ENCODE measurements at places on chromosomes 3 and 15.
A peak's percentile ranks its signal among the peaks of the same experiment; 100 is the strongest.

- DNase-seq, result no peak
Measured at GRCh38 chr15:83854950-83855707, 201.2 kb downstream of the ADAMTSL3 start.

GRCh38 chr3:177683586-177683985, 486.3 kb upstream of the TBL1XR1 start:
- DNase-seq, result no peak

- DNase-seq, result no peak
Measured at GRCh38 chr15:64466408-64467141, 6.2 kb downstream of the ZNF609 start.

DNA sequence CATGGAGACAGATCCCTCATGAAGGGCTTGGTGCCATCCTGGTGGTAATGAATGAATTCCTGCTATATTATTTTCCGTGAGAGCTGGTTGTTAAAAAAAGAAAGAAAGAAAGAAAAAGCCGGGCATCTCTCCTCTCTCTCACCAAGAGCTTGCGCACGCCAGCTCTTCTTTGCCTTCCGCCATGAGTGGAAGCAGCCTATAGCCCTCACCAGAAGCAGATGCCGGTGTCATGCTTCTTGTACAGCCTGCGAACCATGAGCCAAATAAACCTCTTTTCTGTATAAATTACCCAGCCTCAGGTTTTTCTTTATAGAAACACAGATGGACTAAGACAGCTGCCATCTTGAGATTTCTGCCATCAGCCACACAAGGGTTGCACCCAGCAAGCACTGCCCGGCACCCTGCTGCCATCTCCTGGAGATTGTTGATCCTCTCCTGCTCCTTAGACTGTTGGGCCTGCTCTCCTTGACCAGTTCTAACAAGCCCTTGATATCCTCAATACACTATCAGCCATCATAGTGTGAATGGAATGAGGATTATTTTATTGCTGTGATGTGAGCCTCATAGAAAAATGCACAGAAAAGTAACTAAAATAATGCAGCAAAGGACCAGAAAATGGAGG, 3.5 kb upstream of the AHSG start:
- DNase-seq, result peak; percentile 56

- no peak for DNase-seq
Measured at GRCh38 chr3:154931484-154931883, 148.6 kb upstream of the MME start.

GRCh38 chr15:31020542-31020941, 29.1 kb upstream of the MTMR10 start:
- no peak for DNase-seq

DNA sequence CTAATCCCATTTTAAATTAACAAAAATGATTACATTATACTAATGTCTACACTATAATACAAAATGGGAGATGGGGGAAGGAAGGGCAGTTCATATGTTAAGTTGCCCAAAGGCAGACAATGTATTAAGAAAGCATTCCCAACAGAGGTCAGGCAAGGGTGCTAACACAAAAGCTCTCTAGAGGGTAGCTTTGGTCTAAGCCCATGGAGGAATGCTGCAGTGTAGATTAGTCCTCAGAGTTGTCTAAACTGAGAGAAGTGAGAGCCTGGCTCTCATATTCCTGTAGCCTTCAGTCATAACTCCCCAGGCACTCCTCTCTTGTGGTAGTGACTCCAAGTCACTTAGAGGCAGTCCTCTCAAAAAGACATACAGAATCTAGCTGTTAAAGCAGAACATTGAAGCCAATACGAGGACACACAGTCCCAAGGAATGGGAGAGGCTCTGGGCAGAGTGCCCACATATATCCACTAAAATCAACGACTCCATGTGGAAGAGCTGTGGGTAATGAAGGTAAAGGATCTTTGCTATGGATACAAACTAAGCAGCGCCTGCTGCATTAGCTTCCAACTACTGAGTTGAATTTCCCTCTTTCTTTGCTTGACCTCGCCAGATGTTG, 14.5 kb downstream of the NEK10 start:
- DNase-seq, result no peak

- DNase-seq, result no peak
Measured at GRCh38 chr3:128256131-128256530, 102.8 kb downstream of the EEFSEC start.

- no peak for DNase-seq
Measured at GRCh38 chr15:96035091-96035490, 295.4 kb upstream of the NR2F2 start.

GRCh38 chr3:186427627-186428281, 65.7 kb upstream of the DGKG start:
- DNase-seq, result peak; percentile 36

DNA sequence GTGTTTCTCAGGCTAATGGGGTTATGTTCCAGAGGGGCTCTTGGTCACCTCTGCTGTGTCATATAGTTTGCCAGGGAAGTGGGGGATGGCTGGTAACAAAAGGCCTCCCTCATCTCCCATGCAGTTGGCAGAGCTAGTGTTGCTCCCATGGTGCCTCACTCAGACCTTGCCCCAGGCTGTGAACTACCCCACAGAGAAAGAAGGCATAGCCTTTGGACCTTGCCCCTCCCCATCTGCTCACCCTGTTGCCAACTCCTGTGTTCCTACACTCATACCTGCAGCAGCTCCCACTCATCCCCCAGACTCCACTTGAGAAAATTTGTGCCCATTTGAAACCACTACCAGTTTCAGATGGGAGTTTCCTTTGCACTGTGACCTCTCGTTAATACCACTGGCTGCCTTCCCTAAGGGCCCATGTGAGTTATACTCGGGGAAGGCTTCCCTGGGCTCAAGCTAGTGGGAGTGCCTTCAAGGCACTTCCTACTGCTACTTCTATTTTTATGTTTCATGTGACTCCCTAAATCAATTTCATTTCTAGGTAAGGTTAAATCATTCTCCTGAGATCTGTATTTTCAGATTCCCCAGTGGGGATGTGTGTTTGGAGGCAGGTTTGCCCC, 25.3 kb upstream of the COPB2 start:
- DNase-seq, result peak; percentile 42

DNA sequence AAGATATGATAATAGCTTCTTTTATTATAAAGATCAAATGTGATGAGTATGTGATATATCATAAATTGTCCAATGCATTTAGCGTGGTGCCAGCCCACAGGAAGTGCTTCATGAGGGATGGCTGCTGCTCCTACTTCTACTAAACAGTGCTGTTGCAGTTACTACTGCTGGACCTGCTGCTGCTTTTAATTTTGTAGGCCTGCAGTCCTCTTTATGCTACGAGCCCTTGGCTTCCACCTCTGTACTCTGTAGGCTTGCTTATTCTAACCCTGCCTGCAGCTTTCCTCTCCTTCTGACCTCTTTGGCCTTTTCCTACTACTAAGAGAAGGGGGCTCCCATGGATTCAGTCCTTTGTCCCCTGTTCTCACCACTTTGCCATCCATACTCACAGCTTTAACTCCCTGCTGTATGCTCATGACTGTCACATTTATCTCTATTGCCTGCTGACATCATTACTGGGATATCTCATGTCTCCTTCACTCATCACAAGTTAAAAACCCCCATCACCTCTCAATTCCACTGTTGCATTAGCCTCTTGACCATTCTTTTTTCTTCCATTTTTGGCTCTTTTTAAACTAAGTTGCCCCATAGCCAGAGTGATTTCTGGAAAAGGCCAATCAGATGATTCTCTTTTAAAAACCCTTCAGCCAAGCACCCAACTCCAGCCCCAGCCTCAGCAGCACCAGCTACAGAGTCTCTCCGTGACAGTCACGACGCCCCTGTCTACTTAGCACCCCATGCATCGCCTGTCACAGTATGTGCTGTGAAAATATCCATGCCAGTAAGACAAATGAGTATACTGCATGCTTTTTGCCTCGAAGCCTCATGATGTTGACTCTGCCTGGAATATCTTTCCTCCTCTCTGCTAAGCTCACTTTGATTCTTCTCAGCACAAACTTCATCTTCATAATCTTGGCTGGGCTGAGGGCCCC, 56.3 kb downstream of the PLCL2 start:
- no peak for DNase-seq

DNA sequence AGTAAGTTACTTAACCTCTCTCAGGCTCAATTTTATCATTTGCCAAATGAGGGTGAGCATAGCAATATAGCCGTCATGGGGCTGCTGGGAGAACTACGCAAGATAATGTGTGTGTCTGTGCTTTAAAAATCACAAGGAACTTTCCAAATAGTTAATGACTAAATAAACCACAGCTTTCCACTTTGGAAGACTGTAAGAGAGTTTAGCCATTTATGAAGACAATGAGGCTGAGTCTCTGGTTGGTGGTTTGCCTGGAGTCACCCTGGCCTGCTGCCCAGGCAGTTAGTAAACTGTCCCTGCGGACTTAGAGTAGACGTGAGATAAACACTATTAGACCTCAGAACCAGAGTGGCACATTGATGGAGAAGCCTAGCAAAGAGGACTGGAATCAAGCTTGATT, 357.7 kb downstream of the CLSTN2 start:
- peak; percentile 24 for DNase-seq

Data from mucosa of gallbladder (tissue), 1 donor.